Hematopoietic multipotent progenitor cell treated with erythropoietin and hydrocortisone succinate and interleukin-3 and kit ligand, for 4 days (in vitro differentiated cells): ENCODE measurements at places on chromosomes 1 and 21.

- no peak for DNase-seq
These were observed 199.4 kb downstream of the GABPA start for GRCh38 chr21:25934130-25934529.

GRCh38 chr1:82994616-82995263, 1004.2 kb downstream of the TTLL7 start:
- DNase-seq: peak; percentile 0

- no peak for DNase-seq
These were observed 30.3 kb upstream of the DMBX1 start for GRCh38 chr1:46459315-46459714.

DNA sequence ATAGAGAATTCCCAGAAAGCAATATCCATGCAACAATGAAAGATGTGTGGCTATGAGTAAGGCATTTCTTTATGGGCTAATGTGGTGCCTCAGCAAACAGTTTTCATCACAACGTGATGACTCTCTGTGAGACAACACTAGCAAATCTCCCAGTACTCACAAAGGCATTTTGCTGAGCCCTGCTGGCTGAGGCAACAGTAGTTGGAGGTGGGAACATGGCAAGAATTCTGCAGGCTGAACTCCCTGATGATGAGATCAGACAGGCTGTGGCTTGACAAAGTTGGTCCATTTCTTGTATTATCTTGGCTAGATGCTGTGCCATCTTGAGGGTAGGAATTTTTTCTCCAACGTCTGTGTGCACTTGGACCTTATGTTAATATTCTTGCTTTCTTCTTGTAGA, 24.6 kb downstream of the PROX1 start:
- no peak for DNase-seq
